CD4-positive, alpha-beta memory T cell (primary cell): ENCODE measurements at places on chromosomes 5 and 9. TPM values are rescaled to one million over a fixed set of nuclear protein-coding genes. Genes with fewer than 3 reads are reported as not detected.

GRCh38 chr5:151829370-151829769 is 57.6 kb downstream of the G3BP1 start:
- no peak for DNase-seq

The PROB1 gene
- 1.2 TPM for total RNA-seq

The BSPRY gene
- not detected for total RNA-seq

The GOLM1 gene
- not detected for total RNA-seq

GRCh38 chr5:76143884-76144283 is 60.7 kb downstream of the SV2C start:
- no peak for DNase-seq

- DNase-seq: no peak
Observed at GRCh38 chr9:38453835-38454234, 29.6 kb upstream of the IGFBPL1 start.

- no peak for DNase-seq
Observed at GRCh38 chr5:80904533-80905187, 55.5 kb upstream of the RASGRF2 start.

The ZDHHC11B gene
- total RNA-seq: 8.1 TPM

DNA sequence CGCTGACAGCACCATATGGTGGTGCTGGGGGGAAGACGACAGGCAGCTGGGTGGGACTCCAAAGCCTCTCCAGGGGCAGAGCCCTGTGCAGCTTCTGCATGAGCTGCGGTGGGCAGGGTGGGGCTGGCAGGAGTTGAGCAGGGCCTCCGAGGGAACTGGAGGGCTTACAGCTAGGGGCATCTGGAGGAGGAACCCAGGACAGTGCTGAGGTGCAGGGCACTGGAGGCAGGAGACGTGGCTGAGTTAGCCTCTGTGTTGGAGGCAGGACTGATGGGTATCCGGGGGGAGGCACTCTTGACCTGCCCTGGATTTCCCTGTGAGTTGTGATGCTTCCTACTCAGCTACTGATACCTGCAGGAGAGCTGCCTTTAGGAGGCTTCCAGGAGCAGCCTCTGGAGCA is 45.0 kb downstream of the TENT4A start:
- DNase-seq: no peak

DNA sequence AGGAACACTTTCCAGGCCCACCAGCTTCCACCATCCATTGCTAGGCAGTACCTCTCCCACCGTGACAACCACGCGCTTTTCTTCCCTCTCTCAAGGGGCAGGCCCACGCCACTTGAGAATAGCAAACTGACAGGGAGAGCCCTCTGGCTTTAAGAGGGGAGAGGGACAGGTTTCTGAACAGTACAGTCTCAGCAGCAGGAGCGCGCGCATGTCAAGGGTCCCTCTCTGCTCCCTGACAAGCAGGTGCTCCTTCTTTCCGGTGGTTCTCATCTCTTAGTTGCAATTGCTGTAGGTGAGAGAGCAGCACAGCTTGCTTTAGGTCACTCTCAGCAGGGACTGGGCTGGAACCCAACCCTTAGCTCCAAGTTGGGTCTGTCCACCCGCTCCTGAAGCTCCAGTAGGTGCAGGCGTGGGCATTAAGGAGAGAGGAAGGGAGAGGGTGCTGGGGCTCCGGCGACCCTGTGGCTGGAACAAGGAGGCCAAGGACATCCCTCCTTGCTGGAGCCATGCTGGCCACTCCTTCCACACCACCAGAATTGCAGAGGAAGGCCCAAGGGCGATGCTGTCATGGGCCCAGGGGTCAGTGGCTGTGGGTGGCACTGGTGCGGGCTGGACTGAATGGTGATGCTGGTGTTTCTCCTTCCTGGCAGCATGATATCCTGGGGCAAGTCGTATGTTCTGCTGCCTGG is 9.0 kb upstream of the PHF2 start:
- DNase-seq: no peak

- DNase-seq: no peak
Observed at GRCh38 chr5:1793301-1793740, 6.3 kb downstream of the MRPL36 start.

DNA sequence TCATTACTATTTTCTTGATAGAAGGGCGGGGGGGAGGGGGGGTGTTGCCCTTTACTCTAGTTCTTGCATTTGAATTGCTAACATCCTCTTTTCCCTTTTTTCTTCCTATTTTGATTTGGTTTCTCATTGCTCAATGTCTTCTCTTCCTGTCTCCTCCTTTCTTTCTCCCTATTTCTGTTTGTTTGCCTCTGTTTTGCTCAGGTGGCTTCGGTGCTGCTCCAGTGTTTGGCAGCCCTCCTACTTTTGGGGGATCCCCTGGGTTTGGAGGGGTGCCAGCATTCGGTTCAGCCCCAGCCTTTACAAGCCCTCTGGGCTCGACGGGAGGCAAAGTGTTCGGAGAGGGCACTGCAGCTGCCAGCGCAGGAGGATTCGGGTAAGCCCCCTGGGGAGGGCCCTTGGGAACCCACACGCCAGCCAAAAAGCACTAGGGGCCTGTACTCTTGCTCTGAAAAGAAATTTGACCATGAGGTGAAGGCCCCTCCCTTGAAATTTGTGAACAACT is 48.3 kb downstream of the FAM78A start:
- no peak for DNase-seq

The FNIP1 gene
- total RNA-seq: 35.9 TPM

- no peak for DNase-seq
Observed at GRCh38 chr9:125487842-125488241, 219.2 kb downstream of the MAPKAP1 start.

GRCh38 chr5:173302546-173303155 is 25.6 kb downstream of the STC2 start:
- no peak for DNase-seq

GRCh38 chr5:107135391-107135790 is 535.3 kb downstream of the EFNA5 start:
- DNase-seq: no peak

- DNase-seq: no peak
Observed at GRCh38 chr9:126874546-126875314, 14.3 kb downstream of the ZBTB34 start.

GRCh38 chr9:117412841-117413240 is 2.0 kb downstream of the ASTN2 start:
- no peak for DNase-seq

- DNase-seq: no peak
Observed at GRCh38 chr9:91494751-91495150, 71.1 kb upstream of the NFIL3 start.

GRCh38 chr9:72554221-72554641 is 32.8 kb downstream of the TMC1 start:
- no peak for DNase-seq

GRCh38 chr5:150513375-150514309 is 5.7 kb downstream of the NDST1 start:
- DNase-seq: no peak

DNA sequence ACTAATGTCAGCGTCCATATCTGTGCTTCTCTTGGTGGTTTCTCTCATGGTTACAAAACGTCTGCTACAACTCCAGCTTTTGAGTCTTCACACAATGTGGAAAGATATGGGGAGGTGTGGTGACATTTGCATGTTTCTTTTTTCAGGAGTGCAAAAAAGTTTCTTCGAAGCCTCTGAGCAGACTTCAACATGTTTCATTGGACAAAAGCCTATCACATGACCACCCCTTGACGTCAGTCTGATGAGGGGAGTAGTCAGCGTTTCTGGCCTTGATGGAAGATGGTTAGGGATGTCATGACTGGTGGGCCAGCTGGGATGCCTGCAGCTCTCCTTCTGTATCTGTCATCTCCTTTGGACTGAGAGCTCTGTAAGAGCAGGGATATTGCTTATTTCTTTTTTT is 61.4 kb downstream of the PTPDC1 start:
- no peak for DNase-seq

- no peak for DNase-seq
Observed at GRCh38 chr5:41012318-41012717, 58.8 kb downstream of the MROH2B start.

- DNase-seq: no peak
Observed at GRCh38 chr5:9173281-9174048, 372.4 kb downstream of the SEMA5A start.

GRCh38 chr5:135138116-135138850 is 104.3 kb upstream of the PITX1 start:
- no peak for DNase-seq

DNA sequence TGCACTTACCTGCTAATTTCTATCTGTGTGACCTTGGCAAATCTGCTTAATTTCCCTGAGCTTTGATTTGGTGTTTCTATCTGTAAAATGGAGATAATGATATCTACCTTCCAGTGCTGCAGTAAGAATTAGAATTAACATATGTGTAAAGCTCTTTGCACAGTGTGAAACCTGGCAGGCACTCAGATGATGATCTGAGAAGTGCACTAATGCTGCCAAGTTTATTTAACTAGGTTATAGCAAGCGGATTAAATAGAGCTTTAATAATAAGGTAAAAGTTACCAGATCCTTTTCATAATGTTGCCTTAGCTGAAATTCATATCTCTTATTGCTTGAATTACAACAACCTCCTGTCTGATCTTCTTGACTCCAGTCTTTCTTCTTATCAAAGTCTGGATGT is 315.3 kb upstream of the CD180 start:
- no peak for DNase-seq

The PCDHB2 gene
- total RNA-seq: 0.28 TPM

DNA sequence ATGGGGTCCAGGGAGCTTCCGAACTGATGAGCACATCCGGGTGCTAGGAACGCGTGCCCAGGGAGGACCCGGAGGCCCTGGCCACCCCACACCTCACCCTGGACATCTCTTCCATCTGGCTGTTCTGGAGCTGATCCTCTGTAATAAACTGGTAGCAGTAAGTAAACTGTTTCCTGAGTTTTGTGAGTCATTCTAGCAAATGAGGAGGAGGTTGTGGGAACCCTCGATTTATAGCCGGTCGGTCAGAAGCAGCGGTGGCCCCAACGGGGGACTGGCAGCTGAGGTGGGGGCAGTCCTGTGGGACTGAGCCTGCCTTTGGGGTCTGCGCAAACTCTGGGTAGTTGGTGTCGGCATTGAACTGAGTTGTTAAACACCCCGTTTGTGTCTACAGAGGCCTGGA is 15.4 kb upstream of the UBAC1 start:
- no peak for DNase-seq

DNA sequence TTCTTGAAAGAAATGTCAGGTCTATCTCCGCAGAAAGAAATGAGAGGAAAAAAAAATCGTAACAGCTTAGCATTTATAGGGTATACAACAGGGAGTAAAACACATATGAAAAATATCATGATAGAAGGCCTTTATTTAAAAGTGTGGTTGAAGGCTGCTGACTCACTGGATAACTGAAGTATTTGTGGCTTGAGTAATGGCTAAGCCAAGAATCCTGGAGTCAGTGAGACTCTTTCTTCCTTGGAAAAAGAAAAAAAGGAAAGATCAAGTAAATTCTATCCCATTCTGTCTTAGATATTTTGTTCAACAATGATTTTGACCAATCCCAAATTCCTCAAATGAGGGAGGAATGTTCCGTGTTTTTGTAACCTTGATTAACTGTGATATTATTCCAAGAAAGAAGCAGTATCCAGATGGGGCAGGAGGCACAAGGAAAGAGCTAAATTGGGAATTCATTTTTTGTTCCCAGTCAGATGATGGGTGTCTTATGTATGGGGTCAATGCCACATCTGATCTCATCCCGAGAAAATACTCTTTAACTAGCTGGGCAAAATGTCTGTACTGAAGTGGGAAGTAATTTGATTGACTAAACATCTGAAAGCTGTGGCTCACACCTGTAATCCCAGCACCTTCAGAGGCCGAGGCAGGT is 64.3 kb upstream of the MYO10 start:
- DNase-seq: no peak

The EHMT1 gene
- total RNA-seq: 99.6 TPM

- no peak for DNase-seq
Observed at GRCh38 chr5:96473155-96473554, 40.1 kb upstream of the PCSK1 start.

- DNase-seq: no peak
Observed at GRCh38 chr5:11177999-11178711, 417.1 kb upstream of the DAP start.

GRCh38 chr5:73344835-73345234 is 103.7 kb downstream of the FOXD1 start:
- no peak for DNase-seq
